ENCODE measurements at places on chromosomes 6 and 20.

DNA sequence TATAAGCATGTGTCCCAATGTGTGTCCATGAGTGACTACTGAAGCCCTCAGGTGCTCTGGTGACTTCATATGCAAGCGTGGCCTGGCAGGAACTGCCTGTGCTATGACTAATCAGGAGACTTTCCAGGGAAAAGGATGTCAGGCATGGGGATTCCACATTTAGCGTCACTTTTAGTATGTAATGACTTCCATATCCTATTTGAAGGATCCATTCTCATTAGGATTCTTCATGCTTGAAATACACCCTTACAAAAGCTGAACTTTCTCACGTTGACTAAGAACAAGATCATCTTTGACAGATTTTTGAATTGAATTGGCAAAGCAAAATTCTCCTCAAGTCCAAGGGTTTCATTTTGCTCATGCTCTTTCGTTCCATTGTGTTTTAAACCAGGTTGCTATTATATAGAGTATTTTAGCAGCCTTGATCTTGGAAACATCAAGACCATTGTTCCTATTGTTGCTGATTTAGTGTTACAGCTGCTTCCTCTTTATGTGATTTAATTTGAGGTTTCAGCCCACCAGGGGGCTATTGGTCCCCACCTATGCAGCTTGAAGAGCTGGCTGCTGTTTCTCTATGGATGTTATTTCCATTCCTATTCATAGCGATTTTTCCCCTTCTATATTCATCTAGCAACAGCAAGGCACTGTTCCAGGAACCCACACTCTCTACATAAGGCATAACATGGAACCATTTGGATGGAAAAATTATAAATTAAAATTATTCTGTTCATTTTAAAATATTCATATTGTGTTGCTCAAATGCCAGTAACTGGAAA is 418.6 kb downstream of the CDKAL1 start:
- DNase-seq, result no peak

- DNase-seq, result no peak
Observed at GRCh38 chr20:24622856-24623255, 153.4 kb downstream of the SYNDIG1 start.

DNA sequence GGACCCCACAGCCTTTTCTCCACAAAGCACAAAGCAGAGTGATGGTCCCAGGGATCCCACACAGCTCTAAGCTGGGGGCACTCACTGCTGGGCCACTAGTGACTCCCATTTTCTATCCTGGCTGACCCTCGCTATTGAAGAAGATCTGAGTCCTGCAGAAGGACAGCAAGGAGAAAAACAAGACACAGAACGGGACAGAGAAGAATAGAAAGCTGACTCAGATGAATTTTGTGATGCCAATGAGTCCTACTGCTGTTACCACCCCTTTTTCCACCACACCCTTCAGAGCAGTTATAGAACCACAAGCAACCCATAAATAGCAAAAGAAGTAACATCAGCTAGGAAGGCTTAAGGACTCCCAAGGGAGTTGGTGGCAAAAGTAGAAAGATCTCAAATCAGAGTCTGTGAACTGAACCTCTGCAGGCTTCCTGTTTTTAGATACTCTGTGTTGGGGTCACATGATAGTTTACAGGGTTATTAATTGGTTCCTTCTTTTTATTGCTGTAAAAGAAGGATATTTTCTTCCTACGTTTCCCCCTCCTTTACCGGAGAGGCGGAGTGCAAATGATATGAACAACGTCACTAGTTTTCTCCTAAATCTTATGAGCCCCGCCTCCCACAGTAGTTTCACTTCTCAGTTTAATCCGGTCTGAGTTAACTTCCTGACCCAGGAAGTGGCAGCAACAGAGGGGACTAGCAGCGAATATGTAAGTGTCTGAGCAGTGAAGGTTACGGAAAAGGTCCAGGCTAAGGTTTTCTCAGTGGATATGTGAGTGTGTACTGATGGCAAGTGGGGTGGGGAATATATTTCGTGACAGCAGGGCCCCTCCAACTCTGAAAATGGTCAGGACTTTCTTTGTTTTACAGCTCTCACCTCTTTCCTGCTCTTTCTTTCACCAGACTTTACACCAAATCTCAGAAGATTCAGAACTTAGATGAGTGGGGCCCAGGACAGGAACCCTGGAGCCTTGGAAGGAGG is at the start of gene TRIM38:
Gene TRIM38, plus strand, starts transcription at position 654 of the 979 bp plus-strand sequence. CDS start 3,721 bp downstream, outside the sequence.
- DNase-seq, result peak; percentile 17

DNA sequence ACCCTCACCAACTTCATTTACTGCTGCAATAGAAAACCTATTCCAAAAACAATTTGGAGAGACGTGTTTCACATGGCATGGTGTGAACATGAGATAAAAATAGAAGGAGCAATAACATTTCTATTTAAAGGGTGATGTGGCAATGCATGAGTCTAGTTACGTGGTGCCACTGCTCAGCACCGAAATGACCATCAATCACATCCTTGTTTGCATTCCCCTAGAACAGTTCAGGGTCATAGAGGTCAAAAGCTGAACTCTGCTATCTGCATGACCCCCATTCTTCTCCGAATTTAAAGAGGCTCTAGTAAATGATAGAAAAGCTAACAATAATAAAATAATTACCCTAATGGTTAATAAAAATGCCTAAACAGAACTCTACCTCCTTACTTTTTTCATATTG is 29.5 kb downstream of the ROS1 start:
- no peak for DNase-seq

DNA sequence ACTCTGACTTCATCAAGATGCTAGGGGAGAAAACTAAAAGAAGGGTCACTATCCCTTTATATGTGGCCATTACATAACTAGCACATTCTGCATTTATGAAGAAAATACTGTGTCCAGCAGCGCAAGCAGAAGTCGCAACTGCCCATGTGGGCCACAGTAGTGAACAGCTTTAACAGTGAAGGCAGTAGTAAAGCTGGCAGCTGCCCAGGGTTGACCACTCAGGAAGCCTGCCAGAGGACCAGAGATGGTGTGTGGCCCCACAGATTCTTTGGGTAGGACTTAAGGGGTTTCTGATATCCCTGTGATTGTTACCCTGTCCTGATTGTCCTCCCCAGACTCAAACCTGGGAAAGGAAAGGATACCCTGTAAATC is 88.3 kb upstream of the NT5E start:
- no peak for DNase-seq

DNA sequence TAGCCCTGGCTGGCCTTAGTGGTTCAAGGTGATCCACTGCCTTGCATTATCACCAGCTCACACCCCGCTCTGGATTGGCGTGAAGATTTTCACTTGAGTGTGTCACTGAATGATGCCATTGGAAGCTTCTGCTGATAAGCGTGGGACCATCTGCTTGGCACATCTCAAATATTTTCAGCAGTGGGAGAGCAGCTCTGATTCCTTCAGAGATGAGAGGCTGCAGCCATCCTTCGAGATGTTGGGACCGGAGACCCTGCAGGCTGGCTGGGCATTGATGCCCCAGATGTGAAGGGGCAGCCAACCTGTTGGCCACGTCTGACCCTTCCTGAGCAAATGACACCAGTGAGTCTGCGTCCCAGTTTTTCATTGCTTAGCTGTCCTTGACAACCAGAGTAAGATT is at the start of gene MAS1:
Gene MAS1, plus strand, starts transcription at position 197 of the 400 bp plus-strand sequence. CDS start 15,968 bp downstream, outside the sequence.
- DNase-seq, result no peak

DNA sequence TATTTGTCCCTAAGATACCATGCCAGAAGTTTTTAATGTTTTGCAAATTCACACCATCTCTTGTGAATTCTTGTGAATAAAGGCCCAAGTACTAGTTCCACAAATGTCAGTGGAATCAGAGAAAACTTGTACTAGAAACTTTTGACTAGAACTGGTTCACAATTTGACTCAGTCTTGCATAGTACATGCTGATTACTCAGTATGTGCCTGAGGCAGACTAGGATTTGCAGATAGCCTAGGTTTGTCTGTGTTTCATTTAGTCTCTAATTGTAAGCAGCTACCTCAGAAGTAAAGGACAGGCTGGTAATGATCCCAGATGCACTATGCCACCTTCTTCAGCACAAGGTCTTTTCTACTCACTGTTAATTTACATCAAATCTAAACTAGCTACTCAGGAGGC is 34.2 kb upstream of the GSTA4 start:
- no peak for DNase-seq

- DNase-seq, result no peak
Observed at GRCh38 chr20:9204979-9205378, 136.1 kb downstream of the PLCB4 start.

DNA sequence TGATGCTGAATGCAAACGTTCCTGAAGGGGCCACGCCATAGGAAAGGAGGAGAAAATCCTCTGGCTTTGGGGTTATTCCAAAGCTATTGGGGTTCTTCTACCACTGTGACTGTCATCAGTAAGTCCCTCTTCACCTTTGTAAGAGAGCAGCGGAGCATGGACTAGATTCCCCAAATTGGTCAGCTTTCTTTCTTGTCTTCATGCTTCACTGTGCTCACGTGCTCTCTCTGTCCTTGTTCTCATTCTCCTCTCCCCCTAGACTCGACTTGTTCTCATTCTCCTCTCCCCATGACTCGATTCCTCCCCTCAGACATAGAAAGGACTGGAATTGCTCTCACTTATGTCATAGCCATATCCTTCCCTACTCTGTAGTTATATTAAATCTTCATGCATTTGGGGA is 54.8 kb upstream of the ADGRG6 start:
- DNase-seq, result no peak

- DNase-seq, result no peak
Observed at GRCh38 chr6:79413562-79414002, 123.6 kb downstream of the LCA5 start.

GRCh38 chr6:152360034-152360433 is 277.1 kb downstream of the SYNE1 start:
- no peak for DNase-seq

GRCh38 chr6:125640441-125641150 is 108.8 kb upstream of the HEY2 start:
- DNase-seq, result no peak

DNA sequence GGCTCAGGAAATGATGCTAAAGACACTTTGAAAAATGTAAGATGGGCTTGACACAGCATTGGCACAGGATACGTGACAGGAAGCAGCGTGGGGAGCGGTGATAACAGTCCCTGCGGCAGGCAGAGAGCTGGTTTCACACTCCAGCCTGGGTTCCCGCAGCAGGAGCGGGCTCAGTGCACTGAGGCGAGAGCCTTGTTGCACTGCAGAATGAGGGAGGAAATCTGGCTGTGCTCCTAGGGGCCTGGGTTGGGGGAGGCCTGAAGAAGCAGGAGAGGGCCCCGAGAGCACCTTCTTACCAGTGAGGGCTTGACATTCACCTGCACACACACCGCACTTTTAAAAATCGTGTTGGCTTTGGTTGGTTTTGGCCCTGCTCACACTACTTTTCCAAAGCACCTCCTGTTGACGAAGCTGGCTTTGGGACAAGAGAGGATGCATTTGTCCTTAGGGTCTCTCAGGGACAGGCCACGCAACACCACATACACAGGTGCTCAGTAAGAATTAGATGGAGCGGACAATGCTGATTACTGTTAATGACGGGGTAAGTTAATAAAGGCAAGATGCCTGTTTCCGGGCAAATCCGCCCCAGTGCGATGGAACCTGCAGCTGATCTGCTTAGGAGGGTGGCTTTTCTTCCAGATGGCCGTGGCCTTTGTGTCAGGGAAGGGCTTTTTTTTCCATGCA is 49.4 kb upstream of the ARMC2 start:
- peak; percentile 7 for DNase-seq

DNA sequence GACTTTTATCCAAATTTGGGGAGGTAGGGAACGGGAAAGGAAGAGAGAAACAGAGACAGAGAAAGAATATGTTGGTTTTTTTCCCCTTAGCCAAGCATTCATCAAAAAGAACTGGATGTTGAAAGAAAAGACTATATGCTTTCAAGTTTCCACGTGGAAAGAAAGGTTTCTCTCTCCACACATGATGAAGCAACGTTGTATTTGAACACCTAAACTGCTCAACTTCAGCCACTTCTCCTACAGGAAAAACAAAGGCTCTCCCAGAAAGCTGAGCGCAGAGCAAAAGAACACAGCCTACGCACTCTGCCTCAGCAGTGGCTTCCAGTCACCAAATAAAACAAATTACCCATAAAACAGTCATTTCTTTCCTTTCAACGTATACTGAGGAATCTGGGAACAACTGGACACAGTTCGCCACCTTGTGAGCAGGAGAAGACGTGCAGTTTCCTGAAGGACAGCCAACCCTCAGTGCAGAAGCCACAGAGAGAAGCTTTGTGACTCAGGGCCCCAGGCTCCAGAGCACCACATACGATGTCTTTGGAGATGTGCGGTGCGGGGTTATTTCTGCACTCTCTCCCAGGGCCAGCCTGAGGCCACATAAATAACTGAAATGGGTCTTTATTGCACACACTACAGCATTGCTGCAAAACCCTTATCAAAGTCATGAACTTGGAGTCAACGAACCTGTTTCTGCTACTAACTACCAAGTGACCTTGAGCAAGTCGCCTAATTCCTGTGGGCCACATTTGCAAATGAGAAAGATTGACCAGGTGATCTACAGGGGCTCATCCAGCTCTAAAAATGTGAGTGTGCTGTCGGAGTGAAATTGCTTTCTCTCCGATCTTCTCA is 10.1 kb downstream of the IL17F start:
- no peak for DNase-seq

- DNase-seq, result no peak
Observed at GRCh38 chr20:60113771-60114170, 155.5 kb downstream of the CDH26 start.

GRCh38 chr6:148446681-148447080 is 104.0 kb downstream of the SASH1 start:
- DNase-seq, result no peak

DNA sequence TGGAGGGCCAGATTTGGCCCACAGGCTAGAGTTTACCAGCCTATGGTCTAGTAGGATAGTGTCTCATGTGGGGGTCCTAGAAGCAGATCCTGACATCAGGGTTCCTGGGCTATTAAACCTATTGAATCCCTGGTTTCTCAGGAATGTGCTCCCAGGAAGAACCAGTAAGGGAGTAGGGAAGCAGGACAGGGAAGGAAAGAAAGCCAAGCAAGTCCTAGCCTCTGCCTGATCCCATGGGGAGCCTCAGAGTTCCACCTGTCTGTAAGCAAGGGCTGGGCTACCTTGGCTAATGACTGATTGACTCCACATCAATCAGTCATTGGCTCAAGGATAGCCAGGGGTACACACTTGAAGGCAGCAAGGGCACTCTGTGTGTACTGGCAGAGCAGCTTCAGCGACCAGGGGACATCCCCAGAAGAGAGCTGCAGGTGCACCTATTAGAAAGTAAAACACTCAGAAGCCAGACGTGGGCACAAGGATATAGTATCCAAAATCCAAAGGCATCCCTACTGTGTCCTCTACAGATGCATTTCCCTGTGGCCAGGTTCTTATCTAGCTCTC is 309.5 kb downstream of the TSHZ2 start:
- no peak for DNase-seq

DNA sequence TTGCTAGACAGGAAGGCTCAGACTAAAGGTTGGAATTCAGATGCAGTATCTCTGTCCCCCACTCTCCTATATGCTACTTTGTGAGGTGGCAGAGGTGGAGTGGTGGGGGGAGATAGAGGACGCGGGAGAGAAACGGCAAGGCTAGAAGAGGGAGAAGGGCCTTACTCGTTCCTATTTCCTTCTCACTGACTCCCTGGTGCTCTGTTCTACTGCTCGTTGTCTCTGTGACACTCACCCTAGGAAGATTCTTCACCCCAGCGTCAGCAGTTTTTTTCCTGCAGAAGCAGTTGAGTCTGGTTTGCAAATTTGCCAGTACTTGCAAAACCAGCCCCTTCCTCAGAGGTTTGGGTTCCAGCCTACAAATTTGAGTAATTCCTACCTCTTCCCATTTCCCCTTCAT is 801.1 kb upstream of the SLC35B3 start:
- DNase-seq, result no peak

GRCh38 chr6:20716865-20717264 is 182.6 kb downstream of the CDKAL1 start:
- no peak for DNase-seq

GRCh38 chr6:56361812-56362211 is 114.4 kb upstream of the COL21A1 start:
- no peak for DNase-seq
